Amniotic stem cell (primary cell): ENCODE measurements at places on chromosomes 3 and 15.
A peak's percentile ranks its signal among the peaks of the same experiment; 100 is the strongest.

DNA sequence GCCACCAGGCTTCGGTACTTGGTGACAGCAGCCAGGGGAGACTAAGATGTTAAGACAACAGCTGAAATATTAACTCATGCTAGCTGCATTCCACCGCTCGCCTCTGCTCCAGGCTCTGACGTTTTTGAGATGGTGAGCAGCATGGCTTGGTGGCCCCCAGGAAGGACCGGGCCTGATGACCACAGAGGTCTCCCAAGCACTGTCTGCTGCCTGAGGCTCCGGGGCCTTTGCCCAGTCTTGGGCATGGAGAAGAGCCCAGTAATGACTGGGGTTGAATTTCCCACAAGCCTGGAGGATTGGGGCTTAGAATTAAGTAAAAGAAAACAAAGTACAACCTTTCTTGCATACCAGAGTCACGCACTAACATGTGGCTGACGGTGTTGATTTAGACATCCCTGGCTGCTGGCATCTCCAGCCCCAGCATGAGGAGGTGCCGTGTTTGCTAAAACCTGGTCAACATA is 243.6 kb upstream of the LYSMD4 start:
- DNase-seq: no peak

GRCh38 chr3:123152687-123153086 is 49.1 kb upstream of the SEC22A start:
- DNase-seq: no peak

GRCh38 chr3:125606291-125606690 is 11.0 kb upstream of the OSBPL11 start:
- no peak for DNase-seq

GRCh38 chr15:73716417-73716816 is 32.2 kb downstream of the CD276 start:
- no peak for DNase-seq

- no peak for DNase-seq
Measured at GRCh38 chr3:165835431-165835830, 1.8 kb downstream of the BCHE start.

DNA sequence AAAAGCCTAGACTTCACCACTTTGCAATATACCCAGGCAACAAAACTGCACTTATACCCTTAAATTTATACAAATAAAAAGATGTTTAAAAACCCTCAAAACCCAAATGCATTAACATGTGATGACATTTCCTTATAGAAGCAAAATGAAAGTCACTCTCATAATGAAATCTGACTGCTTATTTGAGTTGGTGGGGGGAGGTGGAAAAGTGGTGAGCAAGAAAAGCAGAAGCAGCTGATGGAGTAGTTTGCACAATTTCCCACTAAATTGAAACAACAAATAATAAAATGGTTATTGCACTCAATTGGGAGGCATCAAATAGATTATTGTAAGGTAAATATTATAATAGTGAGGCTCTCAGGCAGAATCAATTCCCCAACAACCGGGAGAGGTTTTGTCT is 54.0 kb upstream of the GADL1 start:
- DNase-seq: no peak

DNA sequence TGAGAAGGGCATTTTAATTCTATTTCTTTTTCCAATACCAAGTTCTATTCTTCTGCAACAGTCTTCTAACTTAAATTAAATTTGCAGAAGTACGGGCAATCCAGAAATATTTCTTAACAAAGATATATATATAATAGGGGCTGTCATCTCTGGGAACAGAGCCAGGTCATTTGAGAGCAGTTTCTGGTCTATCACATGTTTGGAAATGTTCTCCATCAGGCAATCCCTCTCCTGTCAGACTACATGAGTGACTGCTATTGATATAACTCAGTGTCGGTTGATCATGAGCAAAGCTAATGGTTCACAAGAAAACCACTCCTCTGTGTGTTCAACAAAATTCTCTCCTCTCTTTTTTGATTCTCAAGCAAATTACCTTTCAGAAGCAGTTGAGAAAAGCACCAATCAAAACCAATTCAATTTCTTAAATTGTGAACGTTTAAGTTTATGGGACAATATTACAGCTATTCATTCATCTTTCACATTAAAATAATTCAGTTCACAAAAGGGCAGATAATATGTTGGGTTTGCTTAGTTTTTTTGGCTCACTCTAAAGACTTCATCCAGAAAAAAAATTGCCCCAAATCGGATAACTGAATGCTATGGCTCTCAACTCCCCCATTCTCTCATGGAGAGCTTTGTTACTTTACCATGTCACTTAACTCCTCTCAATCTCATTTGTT is 152.9 kb upstream of the TGFBR2 start:
- no peak for DNase-seq

GRCh38 chr3:38083871-38084333 is 44.9 kb downstream of the DLEC1 start:
- no peak for DNase-seq

DNA sequence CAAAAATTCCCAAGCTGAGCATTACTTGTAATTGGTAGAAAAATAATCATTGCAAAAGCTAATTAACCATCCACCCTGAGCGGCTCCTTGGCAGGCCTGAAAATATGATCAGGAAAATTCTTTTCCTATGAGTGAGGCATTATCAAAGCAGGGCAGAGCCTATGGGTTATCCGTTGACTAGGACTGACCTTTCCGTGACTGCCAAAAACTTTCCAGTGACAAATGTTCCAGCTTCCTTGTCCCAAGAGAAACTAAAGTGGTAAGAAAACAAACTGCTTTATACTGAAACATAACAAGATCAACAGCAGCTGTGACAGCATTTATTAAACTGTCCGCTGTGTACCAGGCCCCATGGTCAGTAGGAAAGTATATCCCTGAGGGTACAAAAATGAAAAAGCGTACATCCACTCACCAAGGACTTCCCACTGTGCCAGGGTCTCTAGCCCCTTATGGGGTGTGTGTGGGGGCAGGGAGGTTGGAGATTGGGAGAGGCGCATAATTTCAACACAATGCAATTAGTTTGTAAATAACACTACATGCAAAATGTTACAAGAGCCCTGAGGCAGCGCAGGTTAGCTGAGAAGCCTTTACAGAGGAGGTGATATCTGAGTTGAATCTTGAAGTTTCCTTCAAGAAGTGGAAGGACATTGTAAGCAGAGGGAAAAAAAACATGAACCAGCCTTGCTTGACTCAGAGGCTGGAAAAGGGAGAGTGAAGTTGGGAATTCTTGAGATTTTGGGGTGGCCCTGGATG is 8.5 kb downstream of the LIPC start:
- DNase-seq: peak; percentile 26

DNA sequence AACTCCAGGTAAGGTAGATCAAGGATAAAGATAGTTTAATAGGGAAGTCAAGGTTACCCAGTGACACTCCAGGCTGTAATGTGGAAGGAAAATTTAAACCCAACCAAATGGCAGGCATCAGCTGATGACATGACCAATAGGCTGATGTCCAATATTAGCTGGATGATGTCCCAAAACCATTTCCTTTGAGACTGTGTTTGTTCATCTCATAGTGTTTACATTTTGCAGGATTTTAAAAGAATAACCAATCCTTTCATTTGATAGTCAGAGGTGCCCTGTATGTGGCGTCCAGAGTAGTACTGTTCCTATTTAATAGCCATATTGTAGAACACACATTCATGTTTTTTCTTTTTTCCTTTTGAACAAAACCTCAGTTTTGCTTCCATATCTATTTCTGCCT is 23.3 kb upstream of the TMEM158 start:
- DNase-seq: no peak

DNA sequence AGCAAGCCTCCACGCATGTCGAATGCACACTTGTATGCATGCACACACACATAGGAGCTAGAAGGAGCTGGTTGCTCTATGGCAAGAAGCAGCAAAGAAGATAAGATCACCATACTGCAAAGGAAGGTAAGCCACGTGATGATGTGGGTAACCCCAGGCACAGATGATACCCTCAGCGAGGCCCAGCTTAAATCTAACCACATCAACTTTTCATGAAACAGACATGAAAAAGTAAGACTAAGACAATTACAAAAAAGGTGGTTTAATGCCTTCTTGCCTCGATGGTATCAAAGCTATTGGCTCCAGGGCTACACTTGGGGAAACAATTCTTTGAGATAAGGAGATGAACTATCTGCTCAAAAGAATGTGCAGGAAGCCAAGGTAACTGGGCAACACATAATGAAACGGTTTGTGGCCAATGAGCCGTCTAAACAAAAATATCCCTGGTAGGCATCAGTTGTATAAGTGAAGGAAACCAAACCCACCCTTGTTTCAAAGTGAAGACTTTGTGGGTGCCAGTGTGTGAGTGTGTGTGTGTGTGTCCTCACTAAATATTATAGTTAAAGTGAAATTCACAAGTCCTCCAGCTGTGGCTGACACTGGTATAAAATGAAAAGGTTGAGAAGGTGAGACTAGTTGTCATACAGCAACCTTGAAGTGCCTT is 365.7 kb upstream of the ICE2 start:
- DNase-seq: no peak

- DNase-seq: no peak
Measured at GRCh38 chr15:73028031-73028430, 24.2 kb upstream of the NEO1 start.

GRCh38 chr3:183448369-183449128 is 20.1 kb upstream of the MCF2L2 start:
- no peak for DNase-seq

DNA sequence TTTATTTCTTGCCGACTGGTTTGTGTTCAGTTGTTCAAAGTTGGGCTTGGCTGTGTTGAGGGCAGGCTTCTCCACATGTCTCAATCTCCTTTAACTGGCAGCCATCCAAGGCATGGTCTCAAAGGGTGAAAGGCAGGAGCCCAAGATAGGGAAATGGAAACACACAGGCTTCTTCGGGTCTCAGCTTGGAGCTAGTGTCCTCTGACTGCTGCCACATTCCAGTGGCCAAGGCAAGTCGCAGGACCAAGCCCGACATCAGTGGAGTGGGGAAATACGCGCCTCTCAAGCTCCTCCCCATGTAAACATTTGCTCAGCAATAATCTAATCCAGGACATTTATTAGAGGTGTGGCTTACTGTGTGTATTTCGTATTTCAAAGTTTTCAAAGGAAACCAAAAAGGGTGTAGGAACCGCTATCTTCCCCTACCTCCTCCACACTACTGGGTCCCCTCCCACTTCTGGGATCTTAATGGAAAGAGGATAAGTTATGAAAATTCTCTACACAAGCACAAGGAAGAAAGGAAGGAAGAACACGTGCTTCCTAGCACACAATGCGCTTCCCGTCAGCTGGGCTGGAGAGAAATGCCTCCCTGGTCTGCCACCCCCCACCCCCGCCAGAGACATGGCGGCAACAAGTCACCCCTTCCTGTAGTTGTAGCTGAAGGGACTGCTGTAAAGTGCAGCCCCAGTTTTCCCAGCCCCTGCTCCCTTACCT is 181.7 kb downstream of the FAM43A start:
- DNase-seq: no peak

GRCh38 chr3:189188466-189188865 is 16.7 kb downstream of the TPRG1 start:
- DNase-seq: no peak

GRCh38 chr3:38257583-38257982 is 8.0 kb upstream of the SLC22A13 start:
- no peak for DNase-seq

DNA sequence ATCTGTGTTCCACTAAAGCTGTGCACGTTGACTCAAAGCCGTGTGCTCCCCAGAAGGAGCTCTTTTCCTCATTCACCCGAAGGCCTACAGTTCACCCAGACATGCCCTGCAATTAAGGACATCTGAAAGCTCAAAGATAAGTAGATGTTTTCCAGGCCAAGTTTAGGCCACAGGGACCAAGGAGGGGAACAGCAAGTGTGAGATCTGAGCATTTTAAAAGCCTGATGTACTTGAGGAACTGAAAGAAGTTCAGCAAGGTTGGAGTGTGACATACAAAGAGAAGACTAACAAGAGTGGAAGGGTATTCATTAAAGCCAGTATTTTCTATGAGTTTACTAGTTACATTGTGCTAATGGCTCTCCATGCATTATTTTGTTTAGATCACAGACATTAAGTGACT is 68.0 kb downstream of the CASR start:
- DNase-seq: no peak

GRCh38 chr15:79283252-79284048 is 928 bp downstream of the ANKRD34C start:
- DNase-seq: peak; percentile 4

- no peak for DNase-seq
Measured at GRCh38 chr3:127329631-127330285, 41.9 kb upstream of the PRR20G start.

DNA sequence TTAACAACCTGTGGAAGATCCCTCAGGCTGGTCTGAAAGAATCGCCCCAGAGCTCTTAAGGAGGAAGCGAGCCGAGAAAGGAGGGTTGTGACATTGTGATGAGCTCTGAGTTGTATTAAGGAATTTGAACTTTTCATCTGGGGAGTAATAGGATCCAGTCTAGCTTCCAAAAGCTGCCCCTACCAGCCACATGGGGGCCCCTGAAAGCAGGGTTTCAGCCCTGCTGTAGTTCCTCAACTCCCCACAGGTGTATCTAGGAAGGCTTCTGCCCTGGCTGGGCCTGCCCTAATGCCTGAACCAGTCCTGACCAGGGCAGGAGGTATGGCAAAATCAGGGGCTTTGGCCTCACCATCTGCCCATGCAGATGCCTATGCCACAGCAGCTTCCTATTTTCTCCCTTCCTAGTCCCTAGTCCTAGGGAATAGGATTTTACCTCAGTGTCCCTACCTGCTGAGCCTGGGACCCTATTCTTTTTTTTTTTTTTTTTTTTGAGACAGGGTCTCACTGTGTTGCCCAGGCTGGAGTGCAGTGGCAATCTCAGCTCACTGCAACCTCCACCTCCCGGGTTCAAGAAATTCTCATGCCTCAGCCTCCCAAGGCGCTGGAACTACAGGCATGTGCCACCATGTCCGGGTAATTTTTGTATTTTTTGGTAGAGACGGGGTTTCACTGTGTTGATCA is 5.0 kb upstream of the AP3S2 start:
- no peak for DNase-seq

DNA sequence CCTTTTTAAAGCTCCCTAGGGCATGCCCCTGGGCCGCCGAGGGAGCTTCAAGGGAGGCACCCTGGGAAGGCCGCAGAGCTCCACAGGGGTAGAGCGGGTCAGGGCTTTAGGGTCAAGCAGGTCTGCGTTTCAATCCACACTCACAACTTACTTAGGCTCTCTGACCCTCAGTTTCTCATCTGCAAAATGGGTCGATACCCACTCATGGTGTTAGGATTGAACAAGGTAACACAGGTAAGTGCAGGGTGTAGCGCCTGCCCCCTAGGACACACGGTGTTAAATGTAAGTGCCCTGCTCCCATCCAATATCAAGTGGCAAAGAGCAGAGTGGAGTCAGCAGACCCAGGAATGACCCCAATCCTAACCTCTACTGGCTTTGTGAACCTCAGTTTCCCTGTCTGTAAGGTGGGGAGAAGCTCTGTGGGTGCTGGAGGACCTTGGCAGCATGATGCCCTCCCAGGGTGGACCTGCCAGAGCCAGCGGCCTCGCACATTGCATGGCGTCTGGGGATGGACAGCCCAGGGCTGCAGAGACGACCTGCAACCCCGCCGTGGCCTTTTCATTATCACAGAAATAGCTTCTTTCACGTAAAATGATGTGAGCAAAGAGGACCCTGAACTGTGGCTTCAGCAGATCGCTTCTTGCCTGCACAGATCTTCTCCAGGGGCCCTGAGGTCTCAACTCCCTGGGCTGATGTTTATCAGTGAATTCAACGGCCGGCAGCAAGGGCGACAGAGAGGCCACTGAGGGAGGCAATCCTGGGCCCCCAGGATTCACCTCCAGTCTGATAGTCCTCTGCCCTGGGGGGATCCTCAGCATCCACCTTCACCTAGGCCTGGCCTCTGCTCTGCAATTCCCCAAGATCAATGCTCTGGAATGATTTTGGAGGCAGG is 138.5 kb downstream of the CHSY1 start:
- no peak for DNase-seq
